ENCODE measurements at places on chromosomes 5 and 9. TPM values are rescaled to one million over a fixed set of nuclear protein-coding genes. Genes with fewer than 3 reads are reported as not detected.

The GPR150 gene
- total RNA-seq: not detected

The C5orf52 gene
- not detected for total RNA-seq

GRCh38 chr5:169521366-169521983 is 62.1 kb upstream of the SPDL1 start:
- DNase-seq: no peak

DNA sequence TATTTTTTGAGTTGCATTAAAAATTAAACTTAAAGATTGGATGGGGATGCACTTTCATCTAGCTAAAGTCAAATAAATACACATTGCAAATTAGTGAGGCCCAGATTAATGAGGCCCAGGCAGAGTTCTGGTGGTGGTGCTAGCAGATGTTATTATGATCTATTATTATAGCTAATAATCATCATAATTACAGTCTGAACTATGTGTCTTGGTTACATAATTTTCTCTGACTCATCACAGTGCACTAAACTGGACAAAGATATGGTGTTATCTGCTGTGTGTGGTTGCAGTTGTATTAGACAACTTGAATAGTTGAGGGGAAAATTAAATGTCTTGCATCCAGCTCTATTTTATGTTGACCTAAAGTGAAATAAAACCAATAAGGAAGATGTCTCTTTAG is 568.8 kb downstream of the TLR4 start:
- no peak for DNase-seq

- peak; percentile 65 for DNase-seq
Observed at GRCh38 chr5:56525113-56525512, 290.2 kb upstream of the MAP3K1 start.

DNA sequence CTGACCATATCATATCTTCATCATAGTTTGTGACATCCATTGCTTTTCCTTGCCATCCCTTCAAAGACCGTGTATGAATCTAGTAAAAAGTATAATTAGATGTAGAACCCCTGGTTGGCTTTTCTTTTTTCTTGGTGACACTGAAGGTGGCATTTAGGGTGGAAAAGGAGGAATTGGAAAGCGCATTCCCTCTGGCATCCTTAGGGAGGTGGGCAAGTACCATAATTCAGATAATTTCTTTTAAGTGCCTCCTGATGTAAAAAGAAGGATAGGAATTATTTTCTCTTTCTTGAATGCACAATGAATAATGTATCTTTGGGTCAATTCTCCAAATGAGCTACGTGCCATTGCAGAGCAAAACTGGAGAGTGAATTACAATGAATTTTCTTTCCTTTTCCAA is 73.2 kb upstream of the SMARCA2 start:
- no peak for DNase-seq

The WDR38 gene
- total RNA-seq: not detected

DNA sequence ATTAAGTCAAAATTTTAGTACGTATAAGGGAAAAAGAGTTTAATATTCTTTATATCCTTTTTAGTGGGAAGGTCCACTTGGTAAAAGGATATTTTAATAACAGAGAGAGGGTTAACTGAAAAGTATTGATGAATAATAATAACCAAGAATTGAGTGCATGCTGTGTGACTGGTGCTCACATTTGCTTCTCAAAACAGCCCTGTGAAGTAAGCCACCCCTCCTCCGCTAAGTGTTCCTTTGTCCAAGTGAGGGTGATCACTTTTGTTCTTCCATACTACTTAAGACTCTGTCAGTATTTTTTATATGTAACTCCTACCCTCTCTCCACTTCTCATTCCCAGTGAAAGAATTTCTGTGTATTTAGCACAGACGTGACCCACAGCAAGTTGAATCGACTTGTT is 51.5 kb downstream of the SLC44A1 start:
- no peak for DNase-seq

DNA sequence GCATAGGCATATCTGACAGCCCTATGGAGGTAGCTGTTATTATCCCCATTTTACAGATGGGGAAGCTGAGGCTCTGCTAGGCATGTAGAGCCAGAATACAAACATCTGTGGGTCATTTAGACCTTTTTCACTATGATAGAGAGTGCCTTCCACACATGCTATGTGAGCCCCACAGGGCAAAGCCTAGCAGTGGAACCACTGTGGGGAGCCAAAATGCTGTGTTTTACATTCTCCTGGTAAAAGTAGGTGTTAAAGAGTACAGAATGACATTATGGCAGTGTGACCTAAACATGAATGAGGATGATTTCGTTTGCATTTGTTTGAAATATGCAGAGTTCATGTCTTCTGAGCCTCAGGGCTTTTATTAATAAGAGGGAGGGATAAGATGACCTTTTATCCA is 265.2 kb downstream of the MAST4 start:
- DNase-seq: no peak

GRCh38 chr5:67792891-67793290 is 422.7 kb upstream of the PIK3R1 start:
- no peak for DNase-seq

GRCh38 chr9:950139-950538 is 26.3 kb upstream of the DMRT3 start:
- DNase-seq: no peak

- DNase-seq: peak; percentile 73
Observed at GRCh38 chr5:115838885-115839518, 2.4 kb downstream of the ATG12 start.

The ORM2 gene
- not detected for total RNA-seq

GRCh38 chr9:133991214-133991921 is 756 bp downstream of the VAV2 start:
- no peak for DNase-seq

DNA sequence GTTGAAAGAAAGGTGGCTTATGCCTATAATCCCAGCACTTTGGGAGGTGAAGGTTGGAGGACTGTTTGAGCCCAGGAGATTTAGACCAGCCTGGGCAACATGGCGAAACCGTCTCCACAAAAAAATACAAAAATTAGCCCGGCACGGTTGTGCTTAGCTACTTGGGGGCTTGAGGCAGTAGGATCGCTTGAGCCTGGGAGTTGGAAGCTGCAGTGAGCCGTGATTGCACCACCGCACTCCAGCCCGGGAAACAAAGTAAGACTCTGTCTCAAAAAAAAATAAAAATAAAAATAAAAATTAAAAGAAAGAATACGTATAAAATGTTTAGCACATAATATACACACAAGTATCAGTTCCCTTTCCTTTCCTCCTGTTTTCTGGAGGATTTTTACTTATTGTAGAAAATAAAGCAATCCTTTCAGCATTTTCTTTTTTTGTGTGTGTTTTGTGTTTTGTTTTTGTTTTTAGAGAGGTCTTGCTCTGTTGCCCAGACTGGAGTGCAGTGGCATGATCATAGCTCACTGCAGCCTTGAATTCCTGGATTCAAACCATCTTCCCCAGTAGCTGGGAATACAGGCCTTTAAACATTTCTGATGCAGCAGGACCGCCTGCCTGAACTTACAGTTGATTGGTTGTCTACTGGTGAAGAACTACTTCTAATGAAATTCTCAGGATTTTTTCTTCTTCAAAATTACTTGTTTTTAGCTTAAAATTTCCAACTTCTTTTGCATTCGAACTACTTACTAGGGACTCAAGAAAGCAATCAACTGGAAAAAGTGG is 4.1 kb upstream of the GPR107 start:
- no peak for DNase-seq

GRCh38 chr5:127924606-127925005 is 159.0 kb upstream of the SLC12A2 start:
- DNase-seq: no peak

DNA sequence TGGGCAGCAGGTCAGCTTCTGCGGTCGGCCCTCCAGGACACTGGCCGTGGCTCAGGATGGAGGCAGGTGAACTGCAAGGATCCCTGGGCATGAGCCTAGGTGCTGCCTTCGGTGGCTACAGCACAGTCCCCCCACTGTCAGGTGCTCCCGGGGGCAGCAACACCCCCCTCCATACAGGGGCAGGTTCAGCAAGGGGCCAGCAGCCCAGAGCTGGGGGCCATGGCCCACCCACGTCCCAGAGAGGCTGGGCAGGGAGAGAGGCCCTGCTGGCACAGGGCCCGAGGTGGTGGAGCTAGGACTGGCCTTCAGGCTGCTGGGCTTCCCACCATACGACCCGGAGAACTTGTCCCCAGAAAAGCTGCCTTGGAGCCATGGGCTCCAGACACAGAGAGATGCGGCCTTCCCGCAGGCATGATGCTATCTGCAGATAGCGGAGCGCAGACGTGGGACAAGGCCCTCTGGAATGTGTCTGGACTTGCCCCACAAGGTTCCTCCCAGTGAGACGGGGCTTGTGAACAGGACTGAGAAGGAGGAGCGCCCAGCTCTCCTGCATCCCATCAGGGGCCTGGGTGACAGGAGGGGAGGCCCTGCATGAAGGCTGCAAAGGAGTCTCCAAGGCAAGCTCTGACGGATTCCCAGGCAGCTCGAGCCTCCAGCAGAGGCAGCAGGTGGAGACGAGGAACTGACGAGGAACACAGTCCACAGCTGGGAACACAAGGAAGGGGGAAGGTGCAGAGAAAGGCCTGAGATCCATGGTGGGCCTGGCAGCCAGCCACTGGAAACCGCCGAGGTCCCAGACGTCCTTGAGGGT is 111.1 kb downstream of the VAV2 start:
- no peak for DNase-seq

- no peak for DNase-seq
Observed at GRCh38 chr5:124655251-124655917, 91.1 kb downstream of the ZNF608 start.
